ENCODE measurements at places on chromosomes 2 and 18.

- no peak for DNase-seq
These were observed 18.6 kb downstream of the ABCA12 start for GRCh38 chr2:215119847-215120246.

GRCh38 chr2:109321570-109321969 is 192.6 kb downstream of the SH3RF3 start:
- no peak for DNase-seq

DNA sequence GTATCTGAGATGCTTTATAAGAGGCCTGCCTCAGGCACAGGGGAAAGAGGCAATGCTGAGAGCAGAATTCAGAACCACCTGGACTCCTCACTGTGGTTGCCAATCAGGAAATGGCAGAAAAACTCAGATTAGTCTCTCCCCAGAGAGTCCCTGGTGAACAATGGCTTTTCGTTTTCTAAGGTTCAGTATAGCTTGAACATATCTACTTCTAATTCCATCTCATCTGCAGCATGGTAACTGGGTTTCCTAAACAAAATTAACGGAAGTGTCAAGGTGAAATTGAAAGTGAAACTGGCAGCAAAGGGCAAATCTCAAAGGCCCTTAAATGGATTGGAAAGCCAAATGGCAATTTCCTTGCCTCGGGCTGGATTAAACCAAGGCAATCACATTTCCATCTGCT is 480.2 kb upstream of the ACVR2A start:
- DNase-seq = no peak

DNA sequence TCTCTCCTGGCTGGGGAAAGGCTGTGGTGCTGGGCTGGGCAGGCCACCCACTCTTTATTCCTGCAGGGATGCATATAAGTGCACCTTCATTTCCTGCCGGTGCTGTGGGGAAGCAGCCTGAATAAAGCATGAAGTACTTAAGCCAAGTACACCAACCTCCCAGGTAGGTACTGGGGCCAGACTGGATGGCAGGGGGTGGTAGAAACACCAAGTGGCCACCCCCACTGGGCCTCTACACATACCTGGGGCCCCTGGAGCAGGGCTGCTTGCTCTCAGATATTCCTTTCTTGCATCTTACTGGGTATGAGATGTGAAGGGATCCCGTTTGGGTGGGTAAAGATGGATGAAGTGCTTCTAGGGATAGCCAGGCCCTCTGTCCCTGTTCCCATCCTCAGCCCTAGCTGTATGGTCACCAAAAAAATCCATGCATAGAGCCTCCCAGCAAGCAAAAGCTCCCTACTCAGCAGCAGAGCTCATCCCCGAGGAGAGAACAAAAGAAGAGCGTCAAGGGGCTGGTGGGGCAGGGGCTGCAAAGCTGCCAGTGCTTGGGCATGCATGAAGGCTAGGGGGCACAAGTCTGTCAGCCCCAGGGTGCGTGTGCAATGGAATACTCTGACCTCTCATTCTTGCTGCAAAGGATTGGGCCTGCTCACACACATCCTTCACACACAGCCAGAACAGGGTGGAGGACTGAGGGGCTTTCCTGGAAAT is 22.0 kb downstream of the CCT7 start:
- DNase-seq = no peak

- no peak for DNase-seq
These were observed 1.8 kb downstream of the LRRFIP1 start for GRCh38 chr2:237629188-237629534.

- DNase-seq = no peak
These were observed 304.1 kb upstream of the ERBB4 start for GRCh38 chr2:212842544-212843185.

DNA sequence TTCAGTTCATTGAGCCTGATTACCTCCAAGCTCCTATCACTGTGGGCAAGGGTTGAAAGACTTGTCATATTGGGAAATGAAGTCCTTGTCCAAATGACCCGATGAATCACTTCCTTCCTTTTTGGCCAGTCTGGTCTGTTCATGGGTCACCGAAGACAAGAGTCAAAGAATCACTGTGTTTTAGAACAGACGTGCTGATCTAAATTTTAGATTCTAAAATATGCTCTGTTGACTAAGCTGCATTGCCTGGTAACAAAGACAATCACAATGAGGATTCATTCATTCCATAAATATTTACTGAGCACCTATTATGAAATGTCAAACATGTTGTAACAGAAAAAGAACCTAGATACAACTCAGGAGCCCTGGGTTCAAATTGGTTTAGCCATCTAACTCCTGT is 99.4 kb upstream of the RND3 start:
- DNase-seq = no peak

DNA sequence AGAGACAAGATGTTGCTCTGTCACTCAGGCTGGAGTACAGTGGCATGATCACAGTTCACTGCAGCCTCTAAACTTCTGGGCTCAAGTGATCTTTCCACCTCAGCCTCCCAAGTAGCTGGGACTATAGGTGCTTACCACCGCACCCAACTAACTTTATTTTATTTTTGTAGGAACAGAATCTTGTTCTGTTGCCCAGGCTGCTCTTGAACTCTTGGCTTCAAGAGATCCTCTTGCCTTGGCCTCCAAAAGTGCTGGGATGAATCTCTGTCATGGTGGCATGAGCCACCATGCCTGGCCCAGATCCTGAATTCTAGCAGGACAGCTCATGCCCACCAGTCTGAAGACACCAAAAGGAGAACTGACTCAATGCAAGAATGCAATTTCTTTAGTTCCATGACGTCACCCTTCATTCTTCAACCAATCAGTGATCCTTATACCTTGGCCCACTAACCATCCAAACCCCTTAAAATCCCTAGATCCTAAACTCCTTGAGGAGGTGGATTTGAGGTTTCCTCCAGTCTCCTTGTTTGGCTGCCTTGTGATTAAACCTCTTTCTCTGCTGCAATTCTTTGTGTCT is 25.6 kb upstream of the CXXC1 start:
- no peak for DNase-seq

DNA sequence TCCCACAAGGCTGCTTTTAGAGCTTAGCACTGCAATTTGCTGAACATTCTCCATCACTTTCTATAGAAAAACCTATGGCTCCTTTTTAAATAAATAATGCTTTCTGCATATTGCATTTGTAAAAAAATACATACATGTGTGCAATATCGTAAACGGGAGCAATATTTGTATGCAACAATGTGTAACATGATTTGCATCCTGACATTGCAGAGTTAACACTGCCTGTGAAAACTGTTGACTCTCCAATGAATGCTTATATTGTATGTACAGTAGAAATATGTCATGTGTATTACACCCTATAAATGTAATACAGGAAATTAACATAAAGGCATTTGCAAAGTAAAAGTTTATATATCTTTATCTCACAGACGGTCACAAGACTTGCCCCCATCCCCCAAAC is 135.0 kb upstream of the PIEZO2 start:
- no peak for DNase-seq

DNA sequence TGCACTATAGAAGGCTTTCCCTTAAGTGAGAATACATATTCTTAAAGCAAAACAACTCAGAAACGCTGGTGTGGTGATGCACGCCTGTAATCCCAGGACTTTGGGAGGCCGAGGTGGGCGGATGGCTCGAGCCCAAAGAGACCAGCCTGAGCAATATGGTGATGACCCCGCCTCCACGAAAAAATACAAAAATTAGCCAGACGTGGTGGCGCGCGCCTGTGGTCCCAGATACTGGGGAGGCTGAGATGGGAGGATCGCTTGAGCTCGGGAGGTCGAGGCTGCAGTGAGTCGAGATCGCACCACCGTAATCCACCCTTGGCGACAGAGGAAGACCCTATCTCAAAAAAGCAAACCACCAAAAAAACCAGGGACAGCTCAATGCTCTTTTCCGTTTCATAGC is 750 bp upstream of the CCDC150 start:
- no peak for DNase-seq

DNA sequence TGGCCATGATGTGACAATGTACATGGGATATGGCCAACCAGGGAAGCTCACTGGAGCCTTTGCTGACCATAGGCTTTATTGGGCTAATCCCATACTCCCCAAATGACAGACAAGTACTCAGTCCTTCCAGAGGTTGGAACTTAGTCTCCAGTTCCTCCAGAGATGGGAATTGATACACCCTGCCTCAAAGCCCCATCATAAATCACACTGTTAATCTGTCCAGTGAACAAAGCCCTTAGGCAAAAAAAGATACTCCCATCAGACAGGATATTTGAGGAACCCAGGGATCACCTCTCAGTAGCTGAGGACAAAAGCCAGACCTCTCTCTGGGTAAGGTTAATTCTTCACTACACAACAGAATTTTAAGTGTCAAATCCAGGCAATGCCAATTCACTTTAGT is 247.5 kb upstream of the CDH20 start:
- no peak for DNase-seq

- DNase-seq = no peak
These were observed 12.3 kb downstream of the SCG2 start for GRCh38 chr2:223589901-223590300.

DNA sequence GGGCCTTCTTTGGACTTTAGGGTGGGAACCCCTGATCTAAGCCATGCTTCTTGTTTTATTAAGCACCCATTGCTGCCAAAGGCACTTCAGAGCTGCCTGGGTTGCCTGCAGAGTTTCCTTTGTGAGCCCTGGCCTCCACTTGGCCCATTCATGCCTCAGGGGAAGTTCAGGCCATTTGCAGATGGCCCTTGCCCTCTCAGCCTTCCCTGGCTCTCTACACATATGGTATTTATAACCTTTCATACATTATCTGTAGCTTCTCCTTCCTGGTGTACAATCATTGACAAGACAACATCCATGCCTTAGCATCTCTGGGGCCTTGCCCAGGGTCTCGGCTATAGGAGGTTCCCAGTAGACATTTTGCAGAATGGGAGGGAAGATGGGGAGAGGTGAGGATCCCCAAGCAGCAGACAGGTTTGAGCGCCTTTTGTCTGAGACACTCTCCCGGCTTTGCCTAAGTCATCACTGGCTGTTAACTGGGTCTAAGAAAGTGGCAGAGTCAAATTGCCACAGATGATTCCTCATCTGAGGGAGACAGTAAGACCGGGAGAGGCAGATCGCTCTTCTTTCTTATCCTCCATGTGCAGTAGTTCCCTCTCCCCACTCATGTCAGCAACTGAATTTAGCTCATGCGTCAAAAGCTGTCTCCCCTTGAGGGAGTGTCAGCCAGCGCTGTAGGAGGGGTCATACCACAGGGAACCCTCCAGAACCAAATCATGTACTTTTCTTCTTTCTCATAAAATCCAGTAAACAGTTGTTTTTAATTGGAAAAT is 2.7 kb downstream of the EHD3 start:
- no peak for DNase-seq

DNA sequence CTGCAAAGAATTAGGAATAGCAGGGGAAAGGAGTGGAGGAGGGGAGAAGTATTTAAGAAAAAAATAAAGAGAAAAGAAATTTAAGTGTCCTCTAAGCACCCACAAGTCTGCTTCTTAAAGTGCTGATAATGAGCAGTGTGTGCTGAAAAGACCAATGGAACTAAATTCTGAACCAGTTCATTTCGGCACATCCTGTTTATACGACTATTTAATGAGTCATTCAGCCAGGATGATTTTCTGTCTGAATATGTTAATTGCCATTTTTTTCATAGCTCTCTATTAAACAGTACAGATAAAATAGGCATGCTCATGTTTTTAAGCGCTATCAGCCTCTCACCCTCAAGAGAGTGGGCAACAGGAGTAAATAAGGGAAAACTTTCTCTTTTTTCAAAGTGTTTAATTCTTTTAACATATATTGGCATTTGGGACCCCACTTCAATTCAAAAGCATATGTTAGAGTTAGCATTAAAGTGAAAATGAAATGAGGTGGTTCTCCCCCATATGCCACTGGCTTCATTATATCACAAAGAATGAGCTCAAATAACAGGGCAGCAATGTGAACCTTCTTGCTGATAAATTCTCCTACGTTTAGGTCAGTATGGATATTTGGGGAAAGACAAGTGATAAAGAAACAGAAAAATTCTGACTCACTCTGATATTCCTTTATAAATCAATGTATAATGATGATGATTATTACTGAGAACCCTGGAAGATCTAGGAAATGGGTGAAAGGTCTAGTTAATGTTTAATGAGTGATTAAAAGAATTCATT is 87.5 kb downstream of the TCF4 start:
- no peak for DNase-seq

DNA sequence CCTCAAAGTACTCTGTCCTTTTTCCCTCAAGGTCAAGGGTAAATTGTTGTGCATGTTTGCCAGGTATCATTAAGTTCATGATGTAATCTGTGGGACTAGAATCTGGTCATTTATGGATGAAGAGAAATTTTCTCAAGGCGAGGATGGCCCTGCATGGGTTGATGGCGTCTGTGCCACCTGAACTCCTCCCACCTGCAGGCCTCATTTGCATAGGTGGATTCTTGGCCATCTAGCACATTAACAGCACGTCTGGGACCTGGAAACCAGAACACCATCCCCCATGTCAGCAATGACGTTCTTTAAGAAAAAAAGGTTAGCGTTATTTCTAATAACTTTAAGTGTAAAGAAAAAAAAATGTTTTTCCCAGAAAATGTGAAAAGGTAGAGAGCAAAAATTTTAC is 145.8 kb downstream of the ESCO1 start:
- no peak for DNase-seq

DNA sequence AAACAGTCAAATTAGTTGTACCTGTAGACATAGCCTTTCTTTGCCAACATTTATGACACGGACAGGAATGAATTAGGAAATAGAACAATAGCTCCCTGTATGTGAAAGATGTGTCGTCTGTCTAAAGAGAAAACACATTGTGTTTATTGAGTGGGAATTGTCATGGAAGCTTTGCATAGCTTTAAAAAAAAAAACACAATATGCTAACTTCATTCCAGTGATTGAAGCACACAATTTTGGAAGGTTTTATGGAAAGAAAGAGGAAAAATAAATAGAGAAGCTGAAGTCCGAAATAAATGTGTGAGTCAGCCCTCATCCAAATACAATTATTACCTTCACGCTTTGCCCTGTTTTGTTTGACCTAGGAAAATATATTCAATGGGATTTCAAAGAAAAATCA is 1095.7 kb downstream of the TSN start:
- DNase-seq = no peak

- no peak for DNase-seq
These were observed 60.0 kb downstream of the TTC21B start for GRCh38 chr2:165893556-165893955.

DNA sequence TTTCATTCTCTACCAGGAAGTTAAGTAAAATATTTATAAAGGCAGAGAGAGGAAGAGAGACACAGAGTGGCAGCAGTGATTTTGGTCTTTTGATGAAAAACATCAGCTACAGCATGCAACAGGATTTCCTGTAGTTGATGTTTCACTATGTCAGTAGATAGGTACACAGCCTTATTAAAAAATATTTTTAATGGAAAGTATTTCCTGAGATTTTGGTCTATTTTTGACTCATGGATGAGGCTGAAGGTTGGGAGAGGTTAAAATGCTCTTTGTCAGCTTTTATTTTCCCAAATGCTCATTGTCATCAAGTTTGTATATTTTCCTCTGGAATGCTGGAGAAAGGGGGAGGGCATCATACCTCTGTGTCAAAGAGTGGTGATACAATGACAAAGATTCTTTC is 1112.5 kb downstream of the CBLN2 start:
- no peak for DNase-seq

DNA sequence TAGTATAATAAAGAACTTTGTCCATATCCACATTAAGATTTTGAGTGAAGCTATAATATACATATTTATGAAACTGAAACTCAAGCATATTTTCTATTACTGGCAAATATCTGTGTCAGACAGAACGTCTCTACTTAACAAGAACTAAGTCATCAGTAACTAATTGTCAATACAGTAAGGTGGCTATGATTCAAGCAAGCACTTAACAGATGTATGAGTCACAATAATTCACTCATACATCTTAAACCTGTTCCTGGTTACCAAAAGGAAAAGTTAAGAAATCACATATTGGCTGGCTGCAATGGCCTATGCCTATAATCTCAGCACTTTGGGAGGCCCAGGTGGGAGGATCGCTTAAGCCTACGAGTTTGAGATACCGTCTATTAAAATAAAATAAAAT is 96.0 kb downstream of the SOS1 start:
- no peak for DNase-seq
